Activated CD4-positive, alpha-beta T cell treated with anti-CD3 and anti-CD28 coated beads for 4 hours (primary cell): ENCODE measurements at places on chromosomes 12 and 14.

- no peak for DNase-seq
Observed at GRCh38 chr14:53515276-53515675, 362.2 kb upstream of the DDHD1 start.

DNA sequence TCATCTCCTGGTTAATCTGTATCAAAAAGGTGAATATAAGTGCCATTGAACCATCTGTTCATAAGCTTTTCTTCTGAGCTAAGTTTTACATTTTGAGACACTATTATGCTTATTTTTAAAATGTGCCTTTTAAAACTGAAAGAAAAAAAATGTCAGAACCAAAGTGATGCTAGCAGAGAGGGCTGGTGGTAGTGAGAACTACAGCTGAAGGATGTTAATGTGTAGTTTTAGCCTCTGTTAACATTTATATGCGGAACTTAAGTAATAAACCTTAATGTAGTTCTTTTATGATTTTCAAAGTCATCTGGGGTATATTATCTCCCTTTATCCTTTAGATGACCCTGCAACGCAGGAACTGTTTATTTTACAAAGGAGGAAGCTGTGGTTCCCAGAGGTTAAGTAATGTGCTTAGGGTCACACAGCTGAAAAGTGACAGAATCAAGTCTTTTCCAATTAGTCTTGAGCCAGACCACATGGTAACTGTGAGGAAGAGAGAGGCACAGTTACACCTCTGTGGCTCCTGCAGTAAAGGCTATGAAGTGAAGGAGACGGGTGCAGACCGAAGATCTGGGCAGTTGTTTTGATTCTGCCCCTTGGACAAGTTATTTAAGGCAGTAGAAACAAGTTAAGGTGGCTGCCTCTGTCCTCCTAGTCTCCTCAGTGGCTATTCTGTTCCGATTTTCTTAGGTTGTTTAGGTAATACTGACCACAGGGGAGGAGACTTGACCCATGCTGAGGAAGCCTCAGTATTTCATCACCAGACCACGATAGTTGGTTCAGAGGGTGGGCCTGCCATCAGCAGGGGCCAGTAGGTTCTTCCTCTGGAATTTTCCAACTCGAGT, 23.9 kb downstream of the GNG2 start:
- no peak for DNase-seq

GRCh38 chr14:89474464-89474863, 57.4 kb upstream of the FOXN3 start:
- no peak for DNase-seq

- DNase-seq = no peak
Observed at GRCh38 chr12:119479121-119479561, 114.4 kb upstream of the TMEM233 start.

DNA sequence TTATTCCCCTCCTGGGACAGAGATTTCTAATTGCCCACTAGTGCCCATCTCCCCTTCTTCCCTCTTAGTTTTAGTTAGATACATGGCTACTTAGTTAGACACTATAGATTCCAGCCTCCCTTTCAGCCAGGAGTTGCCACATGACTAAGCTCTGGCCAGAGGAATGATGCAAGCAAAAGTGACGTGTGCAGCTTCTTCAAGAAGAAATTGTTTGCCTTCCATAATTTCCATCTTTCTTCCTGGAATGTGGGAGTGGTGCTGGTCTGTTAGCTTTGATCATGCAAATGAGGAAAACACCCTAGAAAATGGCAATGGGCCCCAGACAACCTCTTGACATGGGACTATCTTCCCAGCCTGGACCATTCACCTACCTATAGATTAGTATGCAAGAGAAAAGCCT, 21.4 kb downstream of the CCDC177 start:
- DNase-seq = no peak

GRCh38 chr12:93634416-93634815, 42.8 kb upstream of the CRADD start:
- no peak for DNase-seq
